ENCODE measurements at places on chromosomes 3 and 15.

GRCh38 chr3:128427872-128428822, 38.5 kb downstream of the DNAJB8 start:
- no peak for DNase-seq

DNA sequence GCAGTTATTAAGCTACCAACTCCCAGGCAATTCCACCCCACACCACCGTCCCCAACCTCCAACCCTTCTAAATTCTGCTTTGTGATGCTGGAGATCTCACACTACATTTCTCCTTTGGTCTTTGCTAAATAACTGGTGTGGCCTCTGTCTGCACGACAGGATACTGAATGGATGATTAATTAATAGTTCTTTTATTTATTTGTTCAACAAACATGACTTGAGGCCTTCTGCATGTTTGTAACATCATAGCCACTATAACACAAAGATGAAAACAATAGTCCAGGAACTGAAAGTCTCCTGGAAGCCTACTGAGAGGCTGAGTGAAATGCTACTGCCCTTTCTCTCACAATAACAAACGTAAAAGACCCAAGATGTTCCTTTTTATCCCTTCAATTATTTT, 609.5 kb upstream of the UBE2E2 start:
- DNase-seq = no peak

- DNase-seq = no peak
Observed at GRCh38 chr3:13019243-13020095, 53.8 kb downstream of the IQSEC1 start.

DNA sequence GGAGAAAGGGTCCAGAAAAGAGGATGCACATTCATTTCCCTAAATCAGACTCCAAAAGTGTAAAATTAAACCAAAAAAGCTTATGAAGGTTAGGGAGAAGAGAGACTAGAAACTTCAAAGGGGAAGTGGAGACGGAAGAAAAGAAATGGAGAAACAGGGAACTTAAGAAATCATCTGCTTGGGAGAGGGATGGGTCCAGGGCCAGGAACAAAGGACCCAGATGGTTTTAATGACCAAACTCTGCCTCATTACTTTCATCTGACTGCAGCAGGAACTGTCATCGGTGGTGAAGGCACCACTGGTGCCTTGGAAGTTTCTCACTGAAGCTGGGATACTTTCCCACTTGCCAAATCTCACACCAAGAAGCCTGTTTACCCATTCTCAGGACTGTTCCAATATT, 70.5 kb upstream of the SLC4A7 start:
- DNase-seq = no peak

DNA sequence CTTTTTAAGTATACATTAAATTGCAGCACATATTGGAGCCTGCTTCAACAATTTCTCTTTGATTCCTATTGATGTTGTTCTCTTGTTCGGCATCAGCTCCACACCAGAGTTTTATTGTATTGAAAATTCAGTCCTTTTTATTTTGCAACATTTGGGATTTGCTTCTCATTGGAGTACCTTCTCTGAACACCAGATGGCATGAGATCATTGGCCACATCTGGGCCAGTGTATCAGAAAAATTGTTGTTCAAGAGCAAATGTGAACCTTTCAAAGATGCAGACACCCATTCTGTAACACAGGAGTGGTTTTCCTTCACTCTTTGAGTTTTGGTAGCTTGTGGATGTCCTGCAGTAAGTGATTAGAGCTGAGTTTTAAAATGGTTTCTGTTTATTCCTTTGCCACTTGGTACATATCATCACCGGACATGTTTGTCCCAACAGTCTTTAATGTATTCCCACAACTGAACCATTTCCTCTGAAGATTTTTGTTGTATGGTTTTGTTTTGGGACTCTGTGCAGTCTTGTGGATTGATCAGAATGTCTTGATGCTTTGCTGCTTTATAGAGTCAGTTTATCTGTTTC, 96.1 kb downstream of the MCTP2 start:
- peak; percentile 60 for DNase-seq

DNA sequence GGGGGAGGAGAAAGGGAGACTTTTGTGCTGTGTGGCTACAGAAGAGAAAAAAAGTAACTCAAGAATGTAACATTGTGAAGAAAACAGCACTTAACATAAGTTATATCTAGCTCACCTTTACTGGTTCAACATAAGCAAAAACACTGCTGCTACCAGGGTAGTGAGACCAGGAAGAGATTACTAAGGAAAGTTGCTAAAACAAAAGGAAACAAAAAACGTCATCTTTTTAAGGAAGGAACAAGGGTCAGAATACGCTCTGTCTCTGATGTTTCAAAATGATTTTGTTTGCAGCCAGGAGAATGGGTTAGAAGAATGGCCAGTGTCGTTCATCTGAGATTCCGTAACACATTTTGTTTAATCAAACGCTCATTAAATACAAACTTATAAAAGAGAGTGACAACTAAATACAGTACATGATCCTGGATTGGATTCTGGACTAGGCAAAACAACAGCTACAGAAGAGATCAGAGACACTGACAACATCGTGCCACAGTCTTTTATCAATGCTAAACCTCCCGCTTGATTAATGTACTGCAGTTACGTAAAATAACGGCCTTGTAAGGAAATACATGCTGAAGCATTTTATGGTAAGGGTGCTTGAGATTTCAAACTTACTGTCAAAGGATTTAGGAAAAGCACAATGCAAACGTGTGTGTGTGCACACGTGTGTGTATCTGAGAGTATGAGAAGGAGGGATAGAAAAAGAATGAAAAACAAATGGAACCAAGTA, 67.7 kb downstream of the FOXP1 start:
- DNase-seq = peak; percentile 37

DNA sequence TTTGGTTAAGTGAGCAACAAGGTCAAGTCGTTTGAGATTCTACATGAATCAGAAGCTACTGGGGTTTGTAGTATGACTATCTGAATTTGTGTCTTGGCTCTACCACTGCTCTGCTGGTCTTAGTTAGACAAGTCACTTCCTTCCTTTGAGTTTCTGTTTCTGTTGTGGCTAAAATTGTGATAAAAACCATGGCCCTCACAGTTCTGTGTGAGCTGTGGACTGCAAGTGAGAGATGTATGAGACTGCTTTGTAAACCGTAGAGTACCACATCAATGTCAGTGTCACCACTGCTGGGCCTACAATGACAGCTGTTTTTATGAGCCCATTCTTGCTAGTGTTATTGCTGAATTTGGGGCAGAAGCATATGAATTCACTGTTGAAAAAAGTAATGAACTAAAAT, 32.7 kb downstream of the RARB start:
- peak; percentile 22 for DNase-seq

GRCh38 chr3:197364410-197365071, 66.1 kb upstream of the DLG1 start:
- no peak for DNase-seq

DNA sequence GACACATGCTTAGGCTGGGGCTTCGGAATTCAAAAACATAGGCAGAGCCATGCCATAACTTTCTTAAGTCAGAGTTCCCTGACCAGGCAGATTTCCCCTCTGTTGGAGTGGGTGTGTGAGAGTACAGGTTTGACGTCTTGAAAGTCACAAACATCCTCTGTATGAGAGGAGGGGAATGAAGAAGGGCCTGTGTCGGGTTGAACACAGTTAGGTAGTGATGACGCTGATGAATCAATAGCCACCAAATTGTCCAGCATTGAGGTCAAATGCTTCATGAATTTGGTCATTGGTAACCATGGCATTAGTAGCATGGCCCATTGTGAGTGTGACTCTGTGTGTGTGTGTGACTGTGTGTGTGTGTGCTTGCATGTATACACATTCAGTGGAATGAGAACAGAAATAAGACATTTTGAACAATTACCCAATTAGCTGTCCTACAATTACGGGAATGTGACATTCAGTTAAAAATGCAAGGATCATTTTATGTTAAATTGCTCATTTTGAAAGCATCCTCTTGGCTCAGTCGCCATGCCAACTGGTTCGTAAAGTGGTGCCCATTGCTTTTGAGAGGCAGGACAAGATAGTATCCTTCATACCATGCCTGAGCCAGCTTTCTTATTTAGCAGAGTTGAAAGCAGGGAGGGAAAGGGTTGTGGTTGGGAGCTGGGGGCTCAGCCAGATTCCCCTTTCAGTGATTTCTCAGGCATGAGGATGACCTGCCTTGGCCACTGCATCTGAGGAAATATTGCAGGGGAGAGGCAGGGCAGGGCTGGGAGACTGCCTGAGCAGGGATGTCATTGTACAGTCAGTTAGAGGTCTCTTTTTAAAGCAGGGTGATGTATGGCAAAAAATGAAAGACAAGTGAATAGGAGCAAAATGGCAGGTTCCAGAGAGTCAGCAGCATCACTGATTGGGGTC, 35.4 kb downstream of the RBP2 start:
- DNase-seq = no peak

DNA sequence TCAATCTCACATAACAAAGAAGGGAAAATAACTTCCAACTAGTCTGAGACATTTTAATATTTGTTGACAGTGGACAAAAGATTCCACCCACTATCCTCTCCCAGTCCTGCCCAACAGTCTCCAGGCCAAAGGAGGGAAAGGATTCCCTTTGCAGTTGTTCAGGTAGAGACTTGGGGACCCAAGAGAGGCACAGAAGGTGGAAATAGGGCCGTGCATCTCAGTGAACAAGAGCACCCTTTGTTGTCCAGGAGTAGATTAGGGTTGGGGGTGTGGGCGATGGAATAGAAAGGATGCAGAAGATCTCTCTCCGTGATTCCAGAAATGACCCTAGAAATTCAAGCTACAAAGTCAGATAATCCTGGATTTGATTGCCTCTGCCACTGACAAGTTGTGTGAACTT, 44.8 kb upstream of the TRA2B start:
- no peak for DNase-seq

GRCh38 chr15:77629070-77630030, 3.4 kb downstream of the LINGO1 start:
- no peak for DNase-seq

- no peak for DNase-seq
Observed at GRCh38 chr3:64977308-64978100, 289.7 kb upstream of the ADAMTS9 start.

DNA sequence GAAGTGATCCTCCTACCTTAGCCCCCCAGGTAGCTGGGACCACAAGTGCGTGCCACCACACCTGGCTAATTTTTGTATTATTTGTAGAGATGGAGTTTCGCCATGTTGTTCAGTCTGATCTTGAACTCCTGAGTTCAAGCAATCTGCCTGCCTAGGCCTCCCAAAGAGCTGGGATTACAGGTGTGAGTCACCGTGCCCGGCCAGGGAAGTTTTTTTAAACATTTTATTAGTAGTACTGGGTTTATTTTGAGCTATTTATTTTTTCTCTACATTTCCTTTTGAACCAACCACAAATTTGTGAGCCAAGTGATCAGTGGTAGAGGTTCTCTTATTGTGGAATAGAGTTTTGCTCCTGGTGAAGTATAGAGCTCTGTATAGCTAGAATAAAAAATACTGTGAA, 33.7 kb downstream of the ARMC8 start:
- DNase-seq = no peak

GRCh38 chr15:38050529-38051448, 116.3 kb downstream of the TMCO5A start:
- DNase-seq = no peak

GRCh38 chr3:58751882-58752567, 85.5 kb upstream of the FAM3D start:
- DNase-seq = no peak

DNA sequence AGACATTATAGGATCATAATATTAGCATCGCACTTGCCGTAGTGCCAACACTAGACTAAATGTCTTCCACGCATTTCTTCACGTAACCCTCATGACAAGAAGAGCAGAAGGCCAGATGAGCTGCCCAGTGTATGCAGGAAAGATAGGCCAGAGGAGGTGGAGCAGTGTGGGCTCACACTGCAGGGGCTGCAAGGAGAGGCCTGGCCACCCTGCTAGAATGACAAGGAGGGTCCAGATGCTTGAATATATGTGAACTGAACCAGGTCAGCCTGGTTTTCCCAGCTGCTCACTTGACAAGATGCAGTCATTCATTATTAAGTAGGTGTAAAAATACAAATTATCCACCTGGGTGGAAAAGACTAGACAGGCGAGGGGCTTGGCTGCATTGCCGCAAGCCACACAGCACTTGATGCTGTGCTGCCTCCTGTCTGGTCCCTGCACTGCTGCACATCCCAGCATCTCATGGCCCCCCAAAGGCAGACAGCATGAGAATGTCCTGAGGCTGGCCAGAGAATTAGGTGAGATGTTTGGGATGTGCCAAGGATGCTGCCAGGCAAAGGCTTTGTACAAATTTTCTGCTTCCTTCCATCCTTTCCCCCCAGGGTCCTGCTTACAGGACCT, 115.2 kb downstream of the NTRK3 start:
- DNase-seq = no peak

DNA sequence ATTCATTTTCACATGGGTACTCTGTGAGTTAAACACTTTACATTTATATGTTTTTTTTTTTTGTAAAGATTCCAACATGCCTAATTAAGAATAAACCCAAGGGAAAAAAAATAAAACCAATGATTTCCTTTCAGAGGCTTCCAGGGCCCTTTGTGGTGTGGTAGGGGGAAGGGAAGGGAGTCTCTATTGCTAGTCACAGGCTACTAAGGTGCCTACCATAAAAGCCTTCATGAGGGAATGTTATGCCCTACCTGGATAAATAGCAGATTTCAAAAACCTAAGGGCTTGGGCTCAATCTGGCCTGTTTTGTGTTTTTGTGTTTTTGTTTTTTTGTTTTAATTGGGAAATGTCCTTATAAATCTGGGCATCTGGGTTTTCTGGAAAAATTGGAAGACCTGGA, 38.9 kb upstream of the SSR3 start:
- DNase-seq = no peak

DNA sequence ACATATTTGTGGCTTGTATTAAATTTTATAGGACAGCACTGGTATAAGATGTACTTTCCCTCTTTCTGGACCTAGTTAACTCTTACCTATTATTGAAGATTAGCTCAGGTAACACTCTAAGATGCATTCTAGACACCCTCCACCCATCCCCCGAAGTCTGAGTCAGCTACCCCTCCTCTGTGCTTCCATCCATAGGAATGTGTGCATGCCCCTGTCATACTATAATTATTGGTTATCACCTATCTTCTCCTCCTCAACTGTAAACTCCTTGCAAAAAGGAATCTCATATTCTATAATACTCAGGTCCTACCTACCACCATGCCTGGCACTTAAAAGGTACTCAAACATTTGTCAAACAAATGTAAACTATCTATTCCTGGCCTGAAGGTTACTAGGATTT, 3.0 kb downstream of the PEAK1 start:
- no peak for DNase-seq

GRCh38 chr15:70201425-70201775, 103.7 kb upstream of the TLE3 start:
- no peak for DNase-seq

DNA sequence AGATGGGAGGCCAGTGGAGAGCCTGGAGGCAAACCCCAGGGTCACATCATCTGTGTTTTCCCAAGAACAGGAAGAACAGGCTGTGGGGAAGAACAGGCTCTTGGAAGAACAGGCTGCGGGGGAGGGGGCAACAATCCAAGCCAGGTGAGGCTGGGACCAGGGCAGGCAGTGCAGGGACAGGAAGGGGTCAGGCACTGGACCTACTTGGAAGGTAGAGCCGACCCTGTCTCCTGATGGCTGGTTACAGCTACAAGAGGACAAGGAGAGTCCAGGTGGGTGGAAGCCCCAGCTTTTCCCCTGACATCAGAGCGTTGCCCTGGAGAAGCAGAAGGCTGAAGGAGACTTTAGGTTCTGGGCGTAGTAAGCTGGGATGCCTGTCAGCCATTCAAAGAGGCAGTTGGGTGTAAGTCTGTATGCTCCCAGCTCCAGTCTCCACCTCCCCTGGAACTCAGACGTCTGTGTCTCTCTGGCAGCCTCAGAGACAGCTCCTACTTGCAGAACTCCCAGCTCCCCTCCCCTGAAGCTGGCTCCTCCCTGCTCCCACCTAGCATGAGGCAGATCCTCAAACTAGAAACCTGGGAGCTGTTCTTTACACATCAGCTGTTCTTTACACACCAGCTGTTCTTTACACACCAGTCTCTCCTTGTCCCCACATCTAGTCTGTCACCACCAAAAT, 130.9 kb downstream of the DNAJB8 start:
- DNase-seq = no peak

All from hematopoietic multipotent progenitor cell treated with erythropoietin and hydrocortisone succinate and interleukin-3 and kit ligand, for 8 days (in vitro differentiated cells).